ENCODE measurements at places on chromosomes 7 and 10.

- no peak for DNase-seq
These were observed 165.5 kb downstream of the KCNMA1 start for GRCh38 chr10:77472146-77472545.

- peak; percentile 71 for DNase-seq
These were observed 13.4 kb downstream of the NIPSNAP2 start for GRCh38 chr7:55977831-55978230.

GRCh38 chr10:91144961-91145360 is 75.5 kb upstream of the PCGF5 start:
- peak; percentile 15 for DNase-seq

DNA sequence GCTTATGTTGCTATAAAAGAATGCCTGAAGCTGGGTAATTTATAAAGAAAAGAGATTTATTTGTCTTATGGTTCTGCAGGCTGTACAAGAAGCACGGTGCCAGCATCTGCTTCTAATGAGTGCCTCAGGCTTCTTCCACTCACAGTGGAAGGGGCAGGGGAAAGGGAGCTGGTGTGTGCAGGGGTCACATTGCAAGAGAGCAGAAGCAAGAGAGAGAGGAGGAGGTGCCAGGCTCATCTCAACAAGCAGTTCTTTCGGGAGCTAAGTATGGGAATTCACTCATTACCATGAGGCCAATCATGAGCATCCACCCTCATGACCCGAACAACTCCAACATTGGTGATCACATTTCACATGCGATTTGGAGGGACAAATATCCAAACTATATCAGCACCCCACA is 17.2 kb upstream of the SLK start:
- DNase-seq = no peak

GRCh38 chr7:82593780-82594179 is 150.2 kb upstream of the CACNA2D1 start:
- peak; percentile 16 for DNase-seq

Measured in fibroblast of skin of abdomen (primary cell).